AG20443 (cell line): ENCODE measurements at places on chromosomes 5 and 9.

DNA sequence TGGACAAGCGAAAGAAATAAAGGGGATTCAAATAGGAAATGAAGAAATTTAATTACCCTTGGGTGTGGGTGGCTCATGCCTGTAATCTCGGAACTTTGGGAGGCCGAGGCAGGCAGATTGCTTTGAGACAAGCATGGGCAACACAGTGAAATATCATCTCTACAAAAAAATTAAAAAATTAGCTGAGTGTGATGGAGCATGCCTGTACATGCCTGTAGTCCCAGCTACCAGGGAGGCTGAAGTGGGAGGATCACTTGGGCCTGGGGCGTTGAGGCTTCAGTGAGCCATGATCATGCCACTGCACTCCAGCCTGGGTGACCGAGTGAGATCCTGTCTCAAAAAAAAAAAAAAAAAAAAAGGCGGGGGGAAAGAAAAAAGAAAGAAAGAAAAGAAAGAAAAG, 4.0 kb upstream of the RCL1 start:
- DNase-seq = no peak

DNA sequence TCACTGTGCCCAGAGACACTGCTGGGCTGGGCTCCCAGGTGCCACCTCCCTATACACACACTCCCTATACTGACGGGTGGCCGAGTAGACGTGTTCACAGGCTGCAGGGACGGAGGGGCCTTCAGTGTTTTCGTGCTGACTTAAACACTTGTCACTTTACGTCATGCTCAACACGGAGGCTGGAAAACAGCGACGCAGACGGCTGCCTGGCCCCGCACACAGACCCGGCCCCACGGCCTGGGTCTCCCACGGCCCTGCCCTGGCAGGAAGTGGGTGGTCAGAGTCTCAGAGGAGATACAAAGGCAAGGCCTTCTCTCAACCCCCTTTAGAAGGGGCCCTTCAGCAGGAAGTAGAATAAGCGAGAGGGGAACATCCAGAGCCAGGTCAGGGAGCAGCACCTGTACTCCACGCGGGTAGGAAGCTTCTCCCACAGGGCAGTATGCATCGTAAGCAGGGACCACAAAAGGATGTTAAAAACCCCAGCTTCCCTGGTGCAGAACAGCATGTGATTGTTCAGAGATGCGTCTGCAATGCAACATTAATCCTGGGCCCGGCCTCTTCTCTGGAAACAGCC, 11.9 kb upstream of the TBC1D9B start:
- no peak for DNase-seq

- no peak for DNase-seq
Measured at GRCh38 chr5:67996596-67996995, 219.0 kb upstream of the PIK3R1 start.

GRCh38 chr5:65910711-65911110, 15.7 kb upstream of the ERBIN start:
- no peak for DNase-seq

- DNase-seq = peak; percentile 39
Measured at GRCh38 chr9:108473209-108474112, 382.3 kb downstream of the ACTL7B start.
